ENCODE measurements at places on chromosomes 13 and 19. TPM values are rescaled to one million over a fixed set of nuclear protein-coding genes. Genes with fewer than 3 reads are reported as not detected.

ZNF492 gene
- total RNA-seq, result 1.6 TPM

S1PR2 gene
- total RNA-seq, result 24.3 TPM

TEX26 gene
- total RNA-seq, result not detected

NEK5 gene
- not detected for total RNA-seq

BRD4 gene
- total RNA-seq, result 55.3 TPM

KIR2DL4 gene
- not detected for total RNA-seq

ZNF208 gene
- 3.8 TPM for total RNA-seq

ZNF835 gene
- total RNA-seq, result 4.0 TPM

CKM gene
- not detected for total RNA-seq

SIAH3 gene
- not detected for total RNA-seq

ZNF730 gene
- not detected for total RNA-seq

CASP14 gene
- total RNA-seq, result not detected

ZNF528 gene
- total RNA-seq, result 4.0 TPM

S1PR5 gene
- 3.1 TPM for total RNA-seq

RAB8A gene
- 35.1 TPM for total RNA-seq

ACER1 gene
- total RNA-seq, result not detected

ZNF649 gene
- total RNA-seq, result 4.7 TPM

RNF113B gene
- not detected for total RNA-seq

VSTM2B gene
- not detected for total RNA-seq

DAND5 gene
- not detected for total RNA-seq

HS6ST3 gene
- total RNA-seq, result 3.0 TPM

ZNF729 gene
- not detected for total RNA-seq

SIGLEC5 gene
- total RNA-seq, result not detected

POLR2I gene
- total RNA-seq, result 21.0 TPM

KLK2 gene
- not detected for total RNA-seq

BEST2 gene
- not detected for total RNA-seq

HSH2D gene
- not detected for total RNA-seq

LRFN3 gene
- total RNA-seq, result 26.6 TPM

KLK14 gene
- not detected for total RNA-seq

MISP3 gene
- total RNA-seq, result 6.0 TPM

KLK8 gene
- not detected for total RNA-seq

C2CD4C gene
- 5.7 TPM for total RNA-seq

SYCN gene
- not detected for total RNA-seq

PSG2 gene
- not detected for total RNA-seq

RASIP1 gene
- 85.9 TPM for total RNA-seq

CGB1 gene
- total RNA-seq, result not detected

ZNF136 gene
- 1.9 TPM for total RNA-seq

CEACAM6 gene
- not detected for total RNA-seq

RAVER1 gene
- total RNA-seq, result 51.8 TPM

ZNF100 gene
- total RNA-seq, result 4.2 TPM

SIRT6 gene
- total RNA-seq, result 5.9 TPM

PLPPR3 gene
- not detected for total RNA-seq

PGLYRP1 gene
- total RNA-seq, result not detected
